Fibroblast of skin of right biceps (primary cell): ENCODE measurements at places on chromosomes 12 and 14.
A peak's percentile ranks its signal among the peaks of the same experiment; 100 is the strongest.

DNA sequence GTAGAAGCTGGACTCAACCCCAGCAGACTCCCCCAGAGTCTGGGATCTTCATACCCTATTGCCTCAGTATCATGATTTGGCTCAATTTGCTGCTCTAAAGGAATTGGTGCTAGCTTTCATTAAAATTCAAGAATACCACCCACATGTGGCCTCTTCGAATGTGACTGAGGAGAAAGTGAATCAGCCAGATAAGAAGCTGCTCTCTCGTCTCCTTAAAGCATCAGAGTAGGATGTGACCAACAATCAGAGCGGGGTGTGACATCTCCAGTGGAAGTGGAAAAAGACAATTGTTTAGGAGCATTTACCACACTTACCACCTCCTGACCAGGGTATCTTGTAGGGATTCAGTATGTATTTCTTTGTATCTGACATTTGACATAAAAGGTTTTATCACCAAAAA is 278.2 kb upstream of the DIO2 start:
- DNase-seq: no peak

- peak; percentile 77 for DNase-seq
Observed at GRCh38 chr12:54051874-54052437, 1.7 kb upstream of the HOXC4 start.

GRCh38 chr12:66598079-66598478 is 80.8 kb downstream of the GRIP1 start:
- no peak for DNase-seq

DNA sequence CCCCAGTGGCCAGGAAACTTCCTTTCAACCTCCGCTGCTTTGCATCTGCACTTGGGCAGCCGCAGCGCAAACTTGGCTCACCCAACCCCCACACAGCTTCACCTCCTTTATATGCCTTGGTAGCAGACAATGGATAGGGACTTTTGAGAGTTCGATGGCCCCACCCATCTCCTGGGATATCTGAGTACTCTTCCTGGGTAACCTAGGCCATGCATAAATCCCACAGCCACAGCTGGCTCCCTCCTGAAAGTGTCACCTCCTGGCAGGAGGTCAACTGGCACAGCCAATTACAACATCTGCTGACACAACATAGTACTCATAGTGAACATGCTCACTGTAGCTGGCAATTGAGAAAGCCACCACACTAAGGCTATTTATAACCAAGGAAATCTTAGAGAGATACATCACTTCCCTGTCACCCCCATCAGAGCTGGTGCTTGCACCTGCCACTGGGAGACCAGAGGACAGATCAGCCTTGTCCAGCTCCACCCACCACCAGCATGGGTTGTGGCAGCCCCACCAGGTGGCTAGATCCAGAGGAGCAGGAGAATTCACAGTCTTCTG is 410.0 kb downstream of the SYT1 start:
- DNase-seq: no peak

GRCh38 chr12:43290836-43291235 is 261.2 kb downstream of the ADAMTS20 start:
- DNase-seq: no peak

DNA sequence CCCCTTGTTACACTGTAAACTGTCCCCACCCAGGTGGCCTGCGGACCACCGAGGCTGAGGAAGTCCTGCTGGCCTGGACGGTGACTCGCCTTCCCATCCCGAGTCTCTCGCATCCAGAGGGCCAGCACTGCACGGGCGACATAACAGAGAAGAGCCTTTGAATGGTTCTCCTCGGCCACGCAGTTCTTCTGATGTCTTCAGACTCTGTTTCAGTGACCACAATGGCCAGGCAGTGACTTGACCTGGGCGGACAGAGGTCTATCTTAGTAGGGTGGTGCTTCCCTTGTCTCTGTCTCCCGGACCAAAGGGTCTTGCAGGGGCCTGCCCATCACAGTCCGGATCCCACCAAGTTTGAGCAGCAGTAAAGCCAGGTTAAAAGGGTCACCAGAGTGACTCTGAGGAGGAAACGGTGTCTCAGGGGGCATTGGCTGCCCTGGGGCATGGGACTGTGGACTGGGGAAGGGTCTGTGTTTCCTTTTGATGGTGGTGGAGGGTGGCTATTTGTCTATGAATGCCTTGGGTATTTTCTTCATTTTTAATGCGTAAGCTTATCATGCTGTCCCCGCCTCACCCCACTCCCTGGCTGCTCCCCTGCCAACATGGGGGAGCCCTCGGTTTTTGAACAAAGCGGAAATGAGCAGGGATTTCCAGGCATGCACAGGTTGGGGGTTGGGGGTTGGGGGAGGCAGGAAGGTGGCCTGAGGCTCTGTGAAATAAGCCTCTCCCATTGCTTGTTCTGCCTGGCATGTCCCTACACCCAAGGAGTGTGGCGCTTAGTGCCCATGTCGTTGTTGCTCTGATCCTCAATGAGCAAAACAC is 10.3 kb downstream of the KRT85 start:
- DNase-seq: no peak

DNA sequence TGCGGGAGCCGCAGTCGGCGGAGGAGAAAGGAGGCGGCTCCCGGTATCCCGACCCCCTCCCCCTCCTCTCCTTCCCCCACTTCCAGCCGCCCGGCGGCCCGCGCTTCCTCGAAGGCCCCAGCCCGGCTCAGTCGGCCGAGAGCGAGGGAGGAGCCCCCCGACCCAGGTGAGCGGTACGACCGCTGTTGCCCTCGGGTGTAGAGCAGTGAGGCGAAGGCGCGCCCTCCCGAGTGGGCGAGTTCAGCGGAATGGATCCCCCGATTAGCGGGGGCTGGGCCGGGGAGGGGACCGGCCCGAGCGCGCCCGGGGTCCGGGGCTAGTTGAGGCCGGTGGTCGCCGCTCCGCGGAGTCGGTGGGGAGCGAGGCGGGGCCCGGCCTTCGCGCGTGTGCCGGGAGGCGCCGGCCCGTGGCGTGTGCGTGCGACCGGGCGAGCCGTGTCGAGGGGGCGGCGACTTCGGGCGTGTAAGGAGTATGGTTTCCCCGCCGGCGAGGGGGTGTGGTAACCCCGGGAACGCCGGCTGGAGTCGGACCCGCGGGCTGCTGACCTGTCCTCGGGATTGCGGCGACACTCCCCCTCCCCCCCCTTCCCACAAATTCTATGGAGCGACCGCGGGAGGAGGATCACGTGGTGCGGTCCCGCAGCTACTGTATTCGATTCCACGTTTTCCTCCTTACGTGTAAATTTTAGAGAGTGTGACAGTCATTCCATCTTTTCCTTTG is 501 bp downstream of the RIMKLB start:
- peak; percentile 45 for DNase-seq

GRCh38 chr14:34593740-34594375 is 36.1 kb downstream of the SNX6 start:
- DNase-seq: peak; percentile 63

- DNase-seq: no peak
Observed at GRCh38 chr12:22692964-22693555, 68.1 kb downstream of the ETNK1 start.

DNA sequence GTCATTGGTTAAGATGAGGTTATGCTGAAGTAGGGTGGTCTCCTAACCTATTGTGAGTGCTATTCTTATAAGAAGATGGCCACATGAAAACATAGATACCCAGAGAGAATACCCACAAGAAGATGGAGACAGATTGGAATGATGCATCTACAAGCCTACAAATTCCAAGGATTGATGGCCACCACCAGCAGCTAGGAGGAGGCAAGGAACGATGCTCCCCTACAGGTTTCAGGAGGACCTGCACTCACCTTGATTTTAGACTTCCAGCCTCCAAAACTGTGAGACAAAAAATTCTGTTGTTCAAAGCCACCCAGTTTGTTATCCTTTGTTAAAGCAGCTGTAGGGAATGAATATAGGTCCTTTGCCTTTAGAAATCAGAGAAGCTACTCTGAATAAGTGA is 227.4 kb downstream of the NEDD1 start:
- DNase-seq: no peak

- peak; percentile 36 for DNase-seq
Observed at GRCh38 chr12:120720234-120720986, 5.2 kb upstream of the ACADS start.

DNA sequence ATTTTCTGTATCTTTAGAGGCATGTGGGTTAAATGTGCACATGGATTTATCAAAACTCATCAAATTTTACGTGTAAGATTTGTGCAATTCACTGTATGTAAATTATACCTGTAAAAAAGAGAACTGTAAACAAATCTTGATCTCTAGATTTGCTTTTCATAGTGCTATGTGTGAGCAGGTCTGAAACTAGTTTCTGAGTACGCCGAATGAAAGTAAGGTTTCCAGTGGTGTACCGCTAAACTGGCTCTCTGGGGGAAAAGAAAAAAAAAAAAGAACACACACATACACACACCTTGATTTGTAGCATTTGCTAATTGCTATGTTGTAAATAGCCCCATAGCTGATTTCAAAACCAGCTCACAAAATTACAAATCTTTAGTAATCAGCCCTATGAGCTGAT is 8.6 kb upstream of the SLC41A2 start:
- no peak for DNase-seq

- peak; percentile 85 for DNase-seq
Observed at GRCh38 chr12:95277139-95277538, 59.5 kb downstream of the VEZT start.

DNA sequence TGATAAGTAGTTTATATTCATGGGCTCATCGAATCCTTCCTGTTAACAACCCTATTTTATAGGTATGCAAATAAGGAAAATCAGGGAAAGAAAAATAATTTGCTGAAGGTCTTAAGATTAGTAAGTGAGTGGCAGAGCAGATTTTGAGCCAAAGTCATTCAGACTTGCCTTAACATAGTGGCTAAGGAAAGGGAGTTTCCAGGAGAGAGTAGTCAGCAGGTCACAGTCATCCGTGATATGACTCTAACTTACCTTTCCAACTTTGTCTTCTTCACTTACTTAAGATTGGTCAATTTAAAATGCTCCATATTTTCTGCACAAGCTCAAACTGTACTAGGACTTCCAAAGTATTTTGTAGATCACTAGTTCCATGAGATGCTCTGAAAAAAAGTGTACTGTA is 46.6 kb downstream of the AKAP6 start:
- DNase-seq: no peak

- peak; percentile 53 for DNase-seq
Observed at GRCh38 chr12:71303199-71303598, 136.4 kb upstream of the LGR5 start.

DNA sequence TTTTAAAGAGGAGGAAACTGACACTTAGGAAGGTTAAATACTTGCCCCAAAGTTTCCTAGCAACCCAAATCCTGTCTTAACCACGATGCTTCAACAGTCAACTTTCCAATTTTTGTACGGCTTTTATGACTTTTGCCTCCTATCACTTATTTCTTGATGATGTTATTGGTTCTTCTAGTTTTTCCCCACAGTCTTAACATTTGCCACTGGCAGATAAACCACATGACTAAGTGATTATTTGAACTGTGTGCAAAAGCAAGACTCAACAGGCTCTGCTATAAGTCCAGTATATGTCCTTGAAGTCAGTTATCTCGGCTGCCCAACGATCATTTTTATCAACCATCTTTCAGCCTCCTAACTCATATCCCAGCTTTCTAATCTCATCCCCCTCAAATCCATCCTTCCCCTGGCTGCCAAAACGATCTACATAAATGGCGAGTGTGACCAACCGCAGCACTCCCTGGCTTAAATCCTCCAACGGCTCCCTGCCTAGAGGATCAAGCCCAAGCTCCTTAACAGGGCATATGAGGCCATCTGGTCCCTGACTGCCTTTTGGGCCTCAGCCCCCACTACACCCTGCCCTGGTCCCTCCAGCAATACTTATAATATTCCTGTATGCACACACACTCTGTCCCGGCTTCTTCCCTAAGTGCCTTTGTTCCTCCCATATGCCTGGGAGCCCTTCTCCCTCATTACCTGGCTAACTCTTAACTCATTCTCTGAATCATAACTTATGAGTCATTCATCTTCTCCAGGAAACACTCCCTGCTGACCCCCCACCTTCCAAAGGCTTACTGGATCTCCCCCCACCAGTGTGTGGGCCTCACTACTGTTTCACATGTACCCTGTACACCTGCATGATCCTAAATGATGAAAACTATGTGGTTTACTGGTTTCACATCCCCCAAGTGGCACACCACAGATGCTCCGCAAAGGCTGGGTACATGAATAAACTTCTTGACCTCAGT is 8.8 kb downstream of the VPS37B start:
- DNase-seq: peak; percentile 76

GRCh38 chr12:107014055-107014454 is 27.1 kb upstream of the MTERF2 start:
- DNase-seq: no peak

- peak; percentile 86 for DNase-seq
Observed at GRCh38 chr12:26523708-26524150, 309.3 kb downstream of the ITPR2 start.

- DNase-seq: peak; percentile 25
Observed at GRCh38 chr12:132204063-132204792, 60.0 kb downstream of the NOC4L start.

DNA sequence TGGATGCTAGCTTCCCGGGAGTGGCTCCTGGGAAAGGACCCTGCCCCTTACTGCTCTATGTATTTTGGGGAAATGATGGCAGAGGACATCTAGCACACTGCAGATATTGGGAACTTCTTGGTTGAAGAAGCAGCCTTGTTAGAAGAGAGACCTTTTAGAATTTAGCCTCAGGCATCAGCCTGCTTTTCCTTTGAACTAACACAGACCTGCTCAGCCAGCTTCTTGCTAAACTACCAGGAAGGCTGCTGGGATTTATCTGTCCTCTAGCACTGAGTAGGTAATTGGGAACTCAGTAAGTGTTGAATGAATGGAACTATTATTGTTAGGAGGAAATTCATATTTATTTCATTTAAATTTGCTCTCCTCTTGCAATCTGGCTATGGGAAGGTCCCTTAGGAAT is 77.3 kb downstream of the DRAM1 start:
- no peak for DNase-seq

- DNase-seq: no peak
Observed at GRCh38 chr12:24473097-24473496, 475.8 kb downstream of the BCAT1 start.

GRCh38 chr14:78873581-78873980 is 703.4 kb downstream of the NRXN3 start:
- DNase-seq: no peak

GRCh38 chr14:35079742-35080141 is 33.7 kb downstream of the FAM177A1 start:
- DNase-seq: no peak

- no peak for DNase-seq
Observed at GRCh38 chr14:103862393-103862782, 15.0 kb upstream of the PPP1R13B start.

GRCh38 chr14:105102893-105103292 is 37.7 kb upstream of the GPR132 start:
- DNase-seq: no peak

- DNase-seq: no peak
Observed at GRCh38 chr12:132310181-132311040, 19.0 kb downstream of the GALNT9 start.
